ENCODE measurements at places on chromosomes 4 and X.

GRCh38 chrX:136999024-136999423 is 34.8 kb downstream of the GPR101 start:
- DNase-seq = no peak

DNA sequence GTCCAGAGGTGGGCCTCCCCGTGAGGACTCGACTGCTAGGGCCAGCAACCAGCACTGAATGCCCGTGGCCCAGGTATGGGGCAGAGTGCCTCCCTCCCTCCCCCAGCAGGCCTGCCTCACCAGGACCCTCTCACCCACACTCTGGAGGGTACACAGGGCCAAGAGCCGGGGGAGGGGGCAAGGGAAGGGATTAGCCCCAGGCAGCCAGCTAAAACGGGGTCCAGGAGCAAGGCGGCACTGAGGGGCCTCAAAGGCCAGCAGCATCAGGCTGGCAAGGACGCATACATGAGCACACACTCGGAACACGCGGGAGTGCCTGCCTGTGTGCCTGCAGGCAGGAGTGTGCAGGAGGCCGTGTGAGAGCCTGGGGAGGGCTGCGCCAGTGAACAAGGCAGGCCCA is 18.3 kb upstream of the DUSP9 start:
- DNase-seq = no peak

- DNase-seq = no peak
Observed at GRCh38 chr4:122803788-122804208, 22.8 kb upstream of the FGF2 start.

DNA sequence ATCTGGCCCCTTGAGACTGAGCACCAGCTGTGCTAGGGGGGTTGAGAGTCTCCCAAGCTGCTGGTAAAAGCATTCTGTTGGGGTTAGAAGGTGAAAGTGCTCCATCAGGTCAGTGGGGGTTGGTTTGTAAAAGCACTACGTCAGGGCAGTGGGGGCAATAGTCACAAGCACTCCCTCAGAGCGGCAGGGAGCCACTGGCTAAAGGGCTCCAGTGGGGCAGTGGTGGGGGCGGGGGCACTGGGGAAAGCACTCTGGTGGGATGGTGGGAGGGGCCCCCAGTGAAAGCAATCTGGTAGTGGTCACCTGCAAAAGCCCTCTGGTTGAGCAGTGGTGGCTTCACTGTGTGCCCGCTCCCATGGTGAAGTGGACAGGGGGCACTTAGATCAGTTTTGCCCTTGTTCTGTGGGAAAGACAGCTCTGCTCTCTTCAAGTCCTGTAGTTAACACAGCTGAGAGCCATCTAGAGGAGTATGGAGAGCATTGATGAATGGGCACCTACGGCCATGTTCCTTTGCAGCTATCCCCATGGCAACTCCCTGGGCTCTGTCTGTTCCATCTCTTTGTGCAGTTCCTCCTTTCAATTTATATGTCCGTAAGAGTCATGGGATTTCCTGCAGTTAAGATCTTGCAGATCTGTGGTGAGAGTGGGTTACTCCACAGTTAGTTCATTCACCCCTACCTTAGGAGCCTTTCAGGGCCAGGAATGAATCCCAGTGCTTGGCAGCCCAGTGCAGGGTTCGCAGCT is 106.4 kb downstream of the SH3BGRL start:
- no peak for DNase-seq

DNA sequence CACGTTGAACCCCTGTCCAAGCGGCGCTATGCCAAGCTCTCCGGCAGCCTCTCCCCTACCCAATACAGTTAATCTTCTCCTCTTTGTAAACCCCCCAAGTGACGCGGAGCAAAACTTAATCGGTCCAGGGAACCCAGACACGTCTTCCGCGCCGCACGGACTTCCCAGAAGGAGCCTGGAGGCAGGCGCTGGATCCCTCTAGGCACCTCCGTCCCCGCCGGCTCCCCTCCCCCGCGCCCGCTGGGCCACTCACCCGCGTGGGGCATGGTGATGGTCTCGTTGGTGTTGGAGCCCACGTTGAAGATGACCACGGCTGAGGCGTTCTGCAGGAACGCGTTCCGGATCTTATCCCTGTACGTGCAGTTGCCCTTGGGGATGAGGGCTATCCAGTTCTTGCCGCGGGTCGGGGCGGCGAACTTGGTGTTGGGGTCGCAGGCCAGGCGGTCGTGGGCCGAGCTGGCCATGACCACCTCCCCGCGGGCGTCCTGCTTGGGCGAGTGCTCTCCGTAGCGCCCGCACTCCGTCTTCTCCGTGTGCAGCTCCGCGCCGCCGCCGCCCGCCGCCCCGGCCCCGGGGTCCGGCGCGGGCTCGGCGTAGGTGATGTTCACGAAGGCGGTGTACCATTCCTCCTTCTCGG is 1.1 kb downstream of the RNF150 start:
- no peak for DNase-seq

DNA sequence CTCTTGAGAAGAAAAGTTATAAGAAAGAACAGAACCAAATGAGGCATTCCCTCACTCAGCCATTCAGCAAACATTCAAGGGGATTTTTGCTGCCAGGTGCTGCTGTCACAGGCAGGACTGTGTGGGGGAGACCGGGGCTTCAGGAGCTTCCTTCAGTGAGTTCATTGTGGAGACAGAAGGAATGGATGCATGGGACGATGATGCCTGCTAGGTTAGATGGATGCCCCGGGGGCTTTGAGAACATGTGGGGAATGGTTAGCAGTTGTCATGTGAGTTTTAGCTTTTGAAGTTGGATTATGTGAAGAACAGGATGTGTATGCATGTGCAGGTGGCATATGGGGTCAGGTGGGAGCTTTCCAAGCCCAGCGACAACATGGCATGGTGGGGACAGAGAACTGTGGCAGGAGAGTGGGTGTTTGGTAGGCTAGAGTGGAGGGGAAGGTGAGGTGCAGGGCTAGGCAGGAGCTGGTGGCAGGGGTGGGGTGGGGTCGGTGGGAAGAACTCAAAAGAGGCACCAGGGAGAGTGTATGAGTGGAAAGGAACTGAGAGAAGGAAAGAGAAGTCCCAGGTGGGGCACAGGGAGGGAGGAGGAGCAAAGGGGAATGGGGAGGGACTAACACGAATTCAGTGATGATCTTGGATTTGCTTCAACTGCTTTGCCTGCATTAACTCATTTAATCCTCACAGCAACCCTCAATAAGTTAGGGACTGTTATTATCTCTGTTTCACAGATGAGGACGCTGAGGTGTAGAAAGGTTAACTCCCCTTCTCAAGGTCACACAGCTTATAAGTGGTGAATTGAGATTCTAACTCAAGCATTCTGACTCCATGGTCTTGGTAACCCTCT is 8.4 kb downstream of the DCUN1D4 start:
- DNase-seq = no peak

GRCh38 chr4:47478804-47479203 is 6.3 kb upstream of the ATP10D start:
- no peak for DNase-seq

- DNase-seq = no peak
Observed at GRCh38 chr4:107900067-107900466, 31.3 kb upstream of the CYP2U1 start.
